ENCODE measurements at places on chromosomes 2 and 18. TPM values are rescaled to one million over a fixed set of nuclear protein-coding genes. Genes with fewer than 3 reads are reported as not detected.

DNA sequence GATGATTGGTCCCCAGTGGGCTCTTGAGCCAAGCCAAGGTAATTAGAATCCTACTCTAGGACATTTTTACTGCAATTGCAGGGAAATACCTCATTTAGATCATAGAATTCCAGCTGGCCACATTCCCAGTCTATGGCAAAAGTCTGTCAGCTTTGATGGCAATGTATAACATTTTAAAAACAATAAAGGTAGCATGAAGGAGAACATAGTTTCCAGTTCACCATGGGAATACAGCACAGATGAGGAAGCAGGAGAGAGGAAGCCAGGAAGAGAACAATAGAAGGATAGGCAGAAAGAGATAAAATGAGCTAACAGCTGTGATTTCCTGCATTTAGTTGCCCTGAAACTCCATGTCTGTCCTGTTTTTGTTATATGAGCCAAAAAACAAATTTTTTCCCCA lies 897.3 kb upstream of the DDX18 start:
- H3K4me3 ChIP-seq, result no peak overlapping the region
- H3K4me1 ChIP-seq, result no peaks in the 10 kb centered on the region
- H3K27me3 ChIP-seq, result no peaks in the 10 kb centered on the region
- DNase-seq, result no peak

The TBR1 gene
- 0.15 TPM for total RNA-seq

DNA sequence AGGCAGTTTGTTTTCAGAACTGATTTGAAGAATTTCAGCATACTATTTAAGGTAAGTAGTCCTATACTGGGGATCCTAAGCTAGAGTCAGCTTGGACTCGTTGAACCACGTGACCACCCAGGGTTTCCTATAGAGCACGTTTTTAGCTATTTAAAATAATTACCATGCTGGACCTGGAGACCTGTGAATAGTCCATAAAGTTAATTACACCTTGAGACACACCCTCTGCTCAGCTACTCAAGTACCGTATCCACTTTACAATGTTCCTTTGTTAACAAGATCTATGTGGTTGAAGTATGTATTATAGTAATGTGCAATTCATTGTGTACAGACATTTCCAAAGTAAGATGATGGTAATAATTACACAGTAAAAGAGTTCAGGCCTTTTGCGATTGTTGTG lies 67.6 kb downstream of the CRIM1 start:
- no peak overlapping the region for H3K4me3 ChIP-seq
- H3K36me3 ChIP-seq, result no peaks in the 10 kb centered on the region

DNA sequence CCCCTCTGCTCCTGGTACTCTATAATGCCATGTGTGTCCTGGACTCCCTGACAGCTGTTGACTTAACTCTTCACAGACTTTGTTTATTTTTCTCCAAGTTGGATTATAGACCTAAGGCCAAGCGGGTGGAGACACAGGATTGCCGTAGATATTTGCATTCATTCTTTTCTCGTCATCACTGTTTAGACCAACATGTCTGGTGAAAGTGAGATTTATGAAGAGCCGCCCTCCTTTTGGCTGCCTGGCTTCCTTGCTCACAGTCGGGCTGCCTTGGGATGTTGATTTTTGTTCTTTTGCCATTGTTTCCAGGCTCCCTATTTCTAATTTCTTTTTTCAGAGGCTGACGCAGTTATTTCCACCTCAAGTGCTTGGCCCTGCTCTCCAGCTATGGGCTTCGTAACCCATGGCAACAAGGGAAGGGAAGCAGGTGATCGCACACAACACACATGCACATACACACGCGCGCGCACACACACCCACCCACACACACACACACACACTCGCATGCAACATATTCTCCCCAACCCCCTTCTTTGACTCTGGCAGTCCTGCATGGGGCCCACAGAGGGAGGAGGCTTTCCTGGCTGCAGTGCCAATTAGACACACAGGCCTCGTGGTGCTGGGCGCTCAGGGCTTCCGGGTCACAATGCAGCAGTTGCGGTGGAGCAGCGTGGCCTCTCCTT lies 296.5 kb downstream of the MTX2 start:
- H3K4me1 ChIP-seq, result peaks cover 30% of the 10 kb centered on the region
- no peak overlapping the region for H3K27ac ChIP-seq
- H3K36me3 ChIP-seq, result no peaks in the 10 kb centered on the region
- no peaks in the 10 kb centered on the region for H3K27me3 ChIP-seq
- no peak overlapping the region for H3K4me3 ChIP-seq
- DNase-seq, result no peak

The SCYGR8 gene
- total RNA-seq, result not detected
